ENCODE measurements at places on chromosomes 7 and 10.

- no peak for DNase-seq
Measured at GRCh38 chr10:88466786-88467185, 116.3 kb downstream of the RNLS start.

DNA sequence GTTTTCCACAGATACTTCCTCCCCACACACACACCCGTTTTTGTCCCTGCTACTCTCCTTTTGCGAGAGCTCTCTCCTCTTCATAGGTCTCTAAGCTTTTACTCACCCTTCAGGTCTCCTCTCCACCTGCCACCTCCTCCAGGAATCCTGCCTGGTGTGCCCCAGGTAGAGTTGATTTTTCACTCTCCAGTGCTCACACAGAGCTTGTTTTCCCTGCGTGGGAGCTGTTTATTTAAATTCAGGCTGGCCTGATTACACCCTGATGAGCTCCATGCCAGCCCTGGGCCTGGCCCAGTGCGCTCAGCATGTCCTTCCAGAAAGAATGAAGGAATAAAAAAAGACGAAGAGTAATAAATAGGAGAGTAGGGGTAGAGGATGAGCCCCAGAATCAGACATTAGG is 7.5 kb upstream of the CLDN4 start:
- no peak for DNase-seq

DNA sequence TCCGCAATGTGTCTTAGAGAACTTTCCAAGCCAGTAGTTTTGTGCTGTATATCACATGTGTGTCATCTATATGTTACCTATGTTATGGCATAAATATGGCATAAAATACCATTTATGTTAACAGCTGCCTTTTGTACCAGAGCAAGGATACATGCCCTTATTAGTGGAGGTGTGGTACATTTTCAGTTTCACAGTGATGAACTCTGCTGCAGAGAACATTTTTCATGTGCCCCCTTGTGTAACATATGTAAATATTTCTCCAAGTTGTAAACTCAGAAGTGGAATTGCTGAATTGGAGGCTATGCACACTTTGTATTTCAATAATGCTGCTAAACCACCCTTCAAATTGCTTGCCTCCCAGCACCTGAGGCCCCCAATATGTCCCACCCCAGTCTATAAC is 31.9 kb upstream of the CRHR2 start:
- DNase-seq, result no peak

GRCh38 chr10:24920907-24921881 is 31.2 kb downstream of the PRTFDC1 start:
- peak; percentile 81 for DNase-seq

- peak; percentile 88 for DNase-seq
Measured at GRCh38 chr7:1473864-1474512, 14.7 kb upstream of the MICALL2 start.

DNA sequence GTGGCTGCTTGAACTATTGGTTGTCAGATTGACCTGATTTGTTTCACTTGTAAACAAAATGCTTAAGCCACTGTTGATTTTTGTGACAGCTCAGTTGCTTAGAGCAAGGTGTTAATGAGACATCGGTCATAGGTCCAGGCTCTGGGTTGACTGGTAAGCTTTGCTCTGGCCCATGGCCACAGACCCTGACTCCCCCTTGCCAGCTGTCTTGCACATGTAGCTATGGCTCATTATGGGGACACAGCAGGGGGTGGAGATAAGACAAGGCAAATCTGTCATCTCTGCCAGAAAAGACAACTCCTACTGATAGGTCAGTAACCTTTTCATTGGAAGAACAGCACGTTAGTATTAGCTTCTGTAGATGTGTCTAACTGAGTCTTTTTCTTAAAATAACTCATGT is 95.3 kb downstream of the KAT6B start:
- DNase-seq, result no peak

DNA sequence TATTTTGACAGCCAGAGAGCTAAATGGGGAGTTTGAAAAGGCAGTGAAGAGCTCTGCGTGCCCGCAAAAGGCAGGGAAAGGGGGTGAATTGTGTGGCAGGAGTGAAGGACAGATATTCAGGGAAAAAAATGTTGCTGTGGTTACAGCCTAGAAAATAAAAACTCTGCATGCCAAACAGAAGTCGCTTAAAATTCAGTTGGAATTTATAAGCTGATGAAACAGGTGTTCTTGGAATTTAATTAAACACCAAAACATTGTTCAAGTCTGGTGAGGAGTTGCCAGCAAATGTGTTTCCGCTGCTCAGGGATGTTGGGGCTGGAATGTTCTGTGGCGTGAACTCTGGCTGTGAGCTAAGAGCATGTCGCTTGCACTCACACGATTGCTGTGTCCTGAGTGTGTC is 169.3 kb downstream of the ADRA2A start:
- no peak for DNase-seq

DNA sequence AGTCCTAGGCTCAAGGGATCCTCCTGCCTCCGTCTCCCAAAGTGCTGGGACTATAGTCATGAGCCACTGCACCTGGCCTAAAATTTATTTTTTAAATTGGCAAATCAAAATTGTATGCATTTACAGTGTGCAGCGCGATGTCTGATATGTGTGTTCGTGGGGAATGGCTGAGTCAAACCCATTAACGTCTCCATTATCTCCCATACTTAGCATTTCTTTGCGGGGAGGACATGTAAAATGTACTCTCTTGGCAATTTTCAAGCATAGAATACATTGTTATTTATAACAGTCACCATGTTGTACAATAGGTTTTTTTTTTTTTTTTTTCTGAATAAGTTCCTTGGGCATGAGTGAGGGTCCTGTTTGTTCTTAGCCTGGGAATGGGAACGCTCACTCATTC is 3.8 kb downstream of the TMEM184A start:
- no peak for DNase-seq

- no peak for DNase-seq
Measured at GRCh38 chr7:66157060-66157459, 42.4 kb downstream of the CRCP start.

DNA sequence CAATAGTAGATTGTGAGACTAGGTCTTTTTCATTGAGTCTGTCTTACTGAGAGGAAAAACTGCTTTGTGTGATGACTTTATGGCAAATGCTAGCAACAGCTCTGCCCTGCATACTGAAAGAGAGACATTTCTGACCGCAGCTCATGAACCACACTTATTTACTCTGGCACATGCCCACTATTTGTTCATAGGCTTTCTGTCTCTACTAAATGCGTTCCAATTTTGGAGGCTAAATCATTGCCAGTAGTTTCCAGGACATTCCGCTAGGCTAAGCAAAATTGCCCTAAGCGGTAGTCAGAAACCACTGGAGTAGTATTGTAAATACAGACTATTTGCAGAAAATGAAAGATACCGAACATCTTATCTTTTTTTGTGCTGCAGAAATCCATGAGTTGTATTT is 55.6 kb upstream of the DLX6 start:
- DNase-seq, result no peak

GRCh38 chr7:32108651-32109050 is 38.4 kb upstream of the PDE1C start:
- DNase-seq, result no peak
